ENCODE measurements at places on chromosomes 7 and 10.

DNA sequence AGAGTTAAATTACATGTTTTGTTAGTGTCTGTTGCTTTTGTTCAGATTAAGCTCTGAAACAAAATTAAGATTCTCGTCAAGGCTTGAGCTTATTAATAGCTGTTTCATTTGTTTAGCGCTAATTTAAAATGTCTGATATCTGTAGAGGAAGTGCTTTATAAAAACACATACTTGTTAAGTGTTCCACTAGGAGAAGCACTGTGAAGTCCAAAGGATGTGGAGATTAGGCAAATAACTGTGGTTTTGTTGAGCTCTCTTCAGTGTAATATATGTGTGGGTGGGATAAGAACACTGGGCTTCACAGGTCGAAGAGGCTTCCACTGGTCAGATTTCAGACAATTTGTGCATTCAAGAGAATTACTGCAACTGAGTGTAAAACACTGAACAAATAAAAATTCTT is 242.0 kb downstream of the AUTS2 start:
- no peak for DNase-seq

GRCh38 chr10:87782721-87783120 is 35.3 kb downstream of the ATAD1 start:
- no peak for DNase-seq

DNA sequence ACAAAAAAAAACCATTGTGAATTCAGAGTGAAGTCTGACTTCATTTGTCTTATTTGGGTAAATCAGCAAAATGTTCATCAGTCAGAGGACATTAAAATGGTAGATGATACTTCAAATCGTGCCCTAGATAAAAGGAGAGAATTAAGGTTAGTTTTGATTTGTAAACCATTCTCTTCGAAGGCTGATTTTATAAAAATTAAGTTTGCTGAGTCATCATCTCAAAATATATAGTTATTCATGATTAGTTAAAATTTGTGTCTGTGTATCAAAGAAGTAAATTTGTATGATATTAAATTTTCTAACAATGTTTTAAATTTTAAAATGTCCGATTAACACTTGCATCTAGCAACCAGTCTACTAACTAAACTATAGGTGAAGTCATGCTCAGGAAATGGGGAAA is 35.3 kb downstream of the MET start:
- no peak for DNase-seq

- DNase-seq: no peak
Observed at GRCh38 chr10:73263693-73264347, 11.4 kb upstream of the MRPS16 start.

DNA sequence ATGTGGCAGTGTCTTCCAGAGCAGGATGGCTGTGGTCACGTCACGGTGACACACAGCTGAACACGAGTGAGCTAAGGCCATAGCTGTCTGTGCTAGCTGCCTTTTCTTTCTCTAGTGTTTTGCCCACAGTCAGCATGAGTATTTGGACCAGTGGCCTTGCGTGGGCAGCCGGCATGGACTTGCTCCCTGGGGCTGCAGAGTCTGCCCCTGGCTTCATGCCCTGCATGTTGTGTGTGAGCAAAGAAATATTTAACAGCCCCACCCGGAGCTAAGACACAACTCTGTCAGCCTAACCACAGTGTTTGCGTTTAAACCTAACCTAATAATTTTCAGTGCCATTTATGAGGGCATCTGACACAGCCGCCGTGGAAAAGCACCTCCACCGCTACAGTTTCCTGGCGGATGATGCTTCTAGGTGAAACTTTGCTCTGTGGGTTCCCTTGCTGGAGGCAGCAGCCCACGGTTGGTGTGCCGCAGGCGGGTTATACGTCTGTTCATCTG is 14.6 kb downstream of the CHST12 start:
- DNase-seq: no peak

GRCh38 chr10:43166880-43167497 is 28.7 kb downstream of the CSGALNACT2 start:
- no peak for DNase-seq

- no peak for DNase-seq
Observed at GRCh38 chr10:69269761-69270160, 8.5 kb upstream of the HK1 start.

DNA sequence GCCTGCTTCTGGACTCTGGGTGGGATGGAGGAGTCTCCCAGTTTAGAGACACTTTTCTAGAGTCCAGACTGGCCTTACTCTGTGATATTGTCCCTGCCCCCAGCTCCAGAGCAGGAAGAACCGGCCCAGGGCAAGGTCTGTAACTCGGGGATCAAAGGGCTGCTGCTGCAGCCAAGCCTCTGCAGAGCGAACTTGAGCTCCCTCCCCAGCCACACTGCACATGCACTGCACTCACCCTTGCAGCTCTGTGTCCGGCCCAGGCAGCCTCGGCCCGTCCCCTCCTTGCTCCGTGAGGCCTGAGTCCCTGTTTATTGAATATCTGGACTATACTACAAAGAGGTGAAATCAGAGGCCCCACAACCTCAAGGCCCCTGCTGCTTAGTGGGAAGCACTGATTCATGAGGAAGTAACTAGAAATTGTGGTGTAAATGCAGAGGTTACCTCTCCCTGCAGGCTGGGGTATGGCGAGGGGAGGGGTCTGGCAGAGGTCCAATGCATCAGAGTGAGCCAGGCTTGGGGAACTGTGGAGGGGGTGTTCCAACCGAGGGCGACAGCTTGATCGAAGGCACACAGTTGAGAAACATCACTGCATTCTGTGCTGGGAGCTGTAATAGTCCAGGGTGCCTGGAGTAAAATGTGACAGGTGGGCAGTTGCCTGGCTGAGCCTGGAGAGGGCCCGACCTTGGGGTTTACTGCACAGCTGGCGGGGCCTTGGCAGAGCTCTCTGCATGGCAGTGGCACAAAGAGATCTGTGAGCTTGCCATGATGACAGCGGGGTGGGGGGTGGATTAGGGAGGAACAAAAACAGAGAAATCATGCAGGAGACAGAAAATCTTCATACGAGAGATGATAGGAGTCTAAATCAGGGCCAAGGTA is 49.1 kb downstream of the AOC1 start:
- no peak for DNase-seq

GRCh38 chr7:46880508-46881196 is 701.3 kb downstream of the TNS3 start:
- DNase-seq: no peak

DNA sequence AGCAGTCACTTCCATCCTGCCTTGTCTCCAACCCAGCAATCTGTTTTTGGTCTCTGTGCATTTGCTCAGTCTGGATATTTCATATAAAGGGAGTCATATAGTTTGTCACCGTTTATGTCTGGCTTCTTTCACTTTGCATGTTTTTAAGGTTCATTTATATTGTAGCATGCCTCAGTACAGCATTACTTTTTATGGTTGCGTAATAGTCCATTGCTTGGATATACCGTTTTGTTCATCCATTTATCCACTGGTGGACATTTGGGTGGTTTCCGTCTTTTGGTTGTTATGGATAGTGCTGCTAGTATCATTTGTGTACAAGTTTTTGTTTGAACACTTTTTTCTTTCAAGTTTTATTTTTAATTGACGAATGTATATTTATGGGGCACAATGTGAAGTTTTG is 18.2 kb downstream of the TBC1D12 start:
- no peak for DNase-seq

GRCh38 chr10:52785418-52785817 is 12.8 kb upstream of the MBL2 start:
- no peak for DNase-seq

DNA sequence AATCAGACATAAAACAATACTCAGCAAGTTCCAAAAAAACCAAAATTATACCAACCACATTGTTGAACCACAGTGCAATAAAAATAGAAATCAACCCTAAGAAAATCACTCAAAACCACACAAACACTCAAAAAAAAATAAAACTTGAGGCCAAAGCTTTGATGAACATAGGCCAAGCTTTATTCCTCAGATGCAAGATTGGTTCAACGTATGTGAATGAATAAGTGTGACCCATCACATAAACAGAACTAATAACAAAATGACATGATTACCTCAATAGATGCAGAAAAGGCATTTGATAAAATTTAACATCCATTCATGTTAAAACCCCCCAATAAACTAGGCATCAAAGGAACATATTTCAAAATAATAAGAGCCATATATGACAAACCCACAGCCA is 506.1 kb upstream of the FZD8 start:
- DNase-seq: no peak

DNA sequence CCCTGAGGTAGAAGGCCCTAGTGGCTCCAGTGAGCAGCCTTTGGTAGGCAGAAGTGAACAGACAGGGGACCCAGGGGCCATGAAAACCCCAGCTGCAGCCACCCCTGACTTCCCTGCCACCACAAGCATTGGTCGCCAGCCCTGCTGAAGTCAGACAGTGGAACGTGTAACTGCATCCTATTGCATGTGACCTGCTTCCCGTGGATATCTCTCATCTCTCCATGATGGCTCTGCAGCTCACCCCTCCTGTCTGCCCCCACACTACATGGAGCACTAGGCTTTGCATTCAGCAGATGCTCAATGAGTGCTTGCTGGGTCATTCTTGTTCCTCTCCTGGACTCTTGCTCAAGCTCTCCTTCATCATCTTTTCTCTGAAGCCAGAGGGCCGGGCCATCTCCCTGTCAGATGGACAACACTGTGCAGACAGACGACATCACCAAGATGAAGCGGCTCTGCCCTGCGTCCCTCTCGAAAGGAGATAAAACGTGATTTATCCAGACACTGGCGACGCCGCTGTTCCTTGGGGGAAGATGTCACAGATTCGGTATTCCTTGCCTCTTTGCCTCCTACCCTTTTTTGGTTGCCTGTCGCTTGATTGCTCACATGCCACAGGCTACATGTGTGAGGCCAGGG is 117.5 kb downstream of the SH3PXD2A start:
- no peak for DNase-seq

DNA sequence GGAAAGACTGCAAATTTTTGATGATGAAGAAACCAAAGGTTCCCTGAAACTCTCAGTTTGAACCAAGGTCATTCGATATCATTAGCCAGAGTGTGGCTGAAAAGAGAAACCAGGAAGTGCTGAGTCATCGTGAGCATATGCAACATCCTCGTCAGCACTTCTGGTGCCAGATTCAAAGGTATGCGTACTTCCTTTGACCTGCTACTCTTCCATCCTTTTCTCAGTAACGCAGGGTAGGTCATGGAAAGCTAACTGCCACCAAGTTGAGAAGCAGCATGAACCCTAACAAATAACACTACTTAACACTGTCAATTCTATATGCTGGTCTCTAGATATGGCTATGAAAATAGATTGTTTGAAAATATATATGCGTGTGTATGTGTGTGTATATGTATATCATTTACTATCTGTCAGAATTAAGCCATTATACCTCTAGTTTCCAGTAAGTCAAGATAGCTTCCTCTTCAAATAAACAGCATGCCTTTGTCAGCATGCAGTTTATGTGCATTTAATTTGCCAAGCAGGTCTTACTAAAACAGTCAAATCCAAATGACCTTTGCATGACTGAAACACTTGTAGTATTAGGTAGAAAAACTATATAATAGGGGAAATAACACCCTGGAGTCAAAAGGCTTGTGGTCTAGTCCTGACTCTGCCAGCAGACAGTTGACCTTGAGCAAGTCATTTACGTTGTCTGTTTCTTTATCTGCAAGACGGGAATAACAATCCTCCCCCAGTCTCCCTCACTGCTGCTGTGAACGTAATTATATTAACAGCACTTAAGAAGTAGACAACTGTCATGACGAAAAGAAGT is 26.4 kb downstream of the CDK6 start:
- DNase-seq: no peak

DNA sequence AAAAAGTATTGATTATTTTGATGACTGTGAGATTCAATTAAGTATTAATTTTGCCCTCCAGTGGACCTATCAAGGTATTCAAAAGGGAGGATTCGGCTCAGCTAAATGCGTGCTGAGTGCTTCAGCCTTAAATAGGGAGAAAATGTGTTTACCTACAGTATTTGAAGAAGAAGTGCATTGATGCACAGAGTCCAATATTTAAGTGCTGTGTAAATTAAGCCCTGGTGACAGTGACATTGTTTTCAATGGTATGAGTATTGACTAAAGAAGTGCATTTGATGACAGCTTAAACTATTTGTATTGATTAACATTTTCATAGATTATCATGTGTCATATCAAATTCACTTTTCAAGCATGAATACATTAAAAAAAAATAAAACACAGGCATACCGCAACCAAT is 106.6 kb downstream of the POU6F2 start:
- peak; percentile 77 for DNase-seq

GRCh38 chr7:5671046-5671445 is 110.4 kb downstream of the RNF216 start:
- no peak for DNase-seq

- no peak for DNase-seq
Observed at GRCh38 chr7:131455546-131455945, 100.9 kb downstream of the PODXL start.

DNA sequence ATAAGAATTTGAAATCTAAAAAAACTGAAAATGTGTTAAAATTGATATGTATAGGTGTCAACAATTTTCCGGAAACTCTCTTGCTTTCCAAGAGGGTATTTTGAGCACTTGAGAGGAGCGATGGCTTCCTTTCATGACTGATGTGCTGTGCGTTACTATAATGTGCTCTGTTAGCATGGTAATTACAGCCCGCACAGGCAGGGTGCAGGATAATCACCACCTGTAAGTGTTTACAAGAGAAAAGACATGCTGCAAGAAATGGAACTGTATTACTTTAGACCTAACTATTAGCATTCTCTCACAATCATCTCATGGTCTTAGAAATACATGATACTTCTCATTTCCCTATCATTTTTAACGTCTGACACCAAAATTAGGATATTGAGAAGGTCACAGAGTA is 92.4 kb upstream of the ADARB2 start:
- no peak for DNase-seq

DNA sequence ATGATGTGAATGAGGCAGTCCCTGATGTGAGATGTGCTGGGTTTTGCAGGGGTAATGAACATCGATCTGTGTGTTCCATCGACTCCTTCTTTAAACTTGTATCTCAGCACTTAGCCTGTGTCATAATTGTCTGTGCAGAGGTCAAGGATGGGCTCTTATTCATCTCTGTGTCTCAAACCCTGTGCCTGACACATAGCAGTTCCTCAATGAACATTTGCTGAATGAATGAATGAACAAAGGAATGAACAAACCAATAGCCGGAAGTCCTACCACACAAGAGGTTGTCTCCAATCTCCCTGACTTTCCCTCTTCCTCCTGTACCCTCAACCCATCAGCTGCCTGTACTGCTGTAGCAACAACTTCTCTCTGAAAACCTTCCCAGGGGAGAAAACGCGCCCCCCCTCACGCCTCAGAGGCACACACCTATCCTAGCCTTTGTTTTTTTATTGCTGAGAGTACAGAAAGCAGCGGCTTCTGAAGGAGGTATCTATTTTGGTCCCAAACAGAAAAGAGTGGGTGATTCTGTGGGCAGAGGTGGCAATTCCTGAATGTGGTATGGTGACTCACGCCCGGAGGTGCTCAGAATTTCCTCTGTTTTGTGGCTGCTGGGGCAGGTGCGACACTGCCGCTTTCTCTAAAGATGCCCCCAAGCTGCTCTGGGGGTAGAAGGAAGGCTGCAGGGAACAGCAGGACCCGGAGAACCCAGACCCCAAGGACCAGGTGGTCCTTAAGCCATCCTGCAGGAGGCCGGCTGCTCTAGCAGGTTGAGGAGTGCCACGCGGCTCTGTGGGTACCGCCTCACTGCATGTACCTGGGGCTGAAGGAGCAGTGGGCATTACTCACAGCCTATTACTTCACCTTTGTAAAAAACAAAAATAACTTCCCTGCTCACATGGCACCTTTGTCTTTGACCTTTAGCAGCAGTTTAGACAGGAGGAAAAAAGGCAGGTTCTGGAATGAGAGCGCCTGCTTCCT is 9.6 kb downstream of the IL2RA start:
- DNase-seq: no peak
